ENCODE measurements at places on chromosomes 7 and 10.
A peak's percentile ranks its signal among the peaks of the same experiment; 100 is the strongest.

GRCh38 chr7:119392-120163, 72.8 kb upstream of the FAM20C start:
- no peak for DNase-seq

DNA sequence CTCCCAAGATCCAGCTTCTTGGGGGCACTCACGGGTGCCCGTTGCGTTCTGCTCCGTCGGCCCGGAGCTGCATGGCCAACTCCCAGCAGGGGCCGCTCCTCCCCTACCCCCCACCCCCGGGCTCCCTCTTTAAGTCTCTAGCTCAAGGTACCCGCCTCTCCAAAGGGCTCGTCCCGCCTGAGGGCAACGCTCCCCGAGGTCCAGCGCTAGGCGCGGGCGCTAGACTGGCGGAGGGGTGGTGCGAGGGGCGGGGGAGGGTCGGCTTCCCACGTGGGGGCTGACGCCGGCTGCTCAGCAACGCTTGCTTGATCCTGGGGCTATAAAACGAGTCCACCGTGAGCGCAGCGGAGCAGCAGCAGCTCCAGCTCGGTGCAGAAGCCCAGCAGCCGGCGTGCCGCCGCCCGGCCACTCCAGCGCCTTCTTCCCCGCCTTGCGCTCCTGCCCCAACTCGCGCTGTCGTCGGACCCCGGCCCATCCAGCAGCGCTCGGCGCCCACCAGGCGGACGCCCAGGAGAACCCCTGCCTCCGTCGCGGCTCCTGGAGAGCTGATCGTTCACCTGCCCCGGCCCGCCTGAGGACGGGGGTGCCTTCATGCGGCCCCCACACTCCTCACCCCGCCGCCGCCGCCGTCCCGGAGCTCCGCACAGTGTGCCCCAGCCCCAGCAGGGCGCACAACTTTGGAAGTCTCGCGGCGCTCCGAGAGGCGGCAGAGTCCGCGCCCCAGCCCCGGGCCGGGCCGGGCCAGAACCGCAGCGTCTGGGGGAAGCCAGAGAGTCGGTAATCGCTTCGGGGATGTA, at the start of gene ADRA2A:
Gene ADRA2A (plus strand): TSS at position 348 of the 797 bp plus-strand sequence. CDS start 968 bp downstream, outside the sequence.
- peak; percentile 55 for DNase-seq

DNA sequence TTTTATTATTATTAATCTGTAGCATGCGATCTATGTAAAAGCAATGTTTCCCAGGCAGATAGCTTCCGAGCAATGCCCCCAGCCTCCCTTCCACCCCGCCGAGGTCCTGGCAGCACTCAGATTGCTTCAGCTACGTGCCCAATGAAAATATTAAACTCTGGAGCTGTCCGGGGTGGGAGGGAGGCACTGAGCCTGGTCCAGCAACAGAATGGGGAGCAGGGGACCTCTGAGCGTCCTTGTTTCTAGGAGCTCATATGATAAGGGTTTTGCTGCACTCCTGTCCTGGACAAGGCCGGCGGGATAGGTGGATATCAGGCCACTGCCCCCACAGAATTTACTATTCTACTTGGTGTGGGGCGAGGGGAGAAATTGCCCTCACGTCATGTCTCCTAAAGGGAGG, 44.5 kb upstream of the CDK1 start:
- no peak for DNase-seq

DNA sequence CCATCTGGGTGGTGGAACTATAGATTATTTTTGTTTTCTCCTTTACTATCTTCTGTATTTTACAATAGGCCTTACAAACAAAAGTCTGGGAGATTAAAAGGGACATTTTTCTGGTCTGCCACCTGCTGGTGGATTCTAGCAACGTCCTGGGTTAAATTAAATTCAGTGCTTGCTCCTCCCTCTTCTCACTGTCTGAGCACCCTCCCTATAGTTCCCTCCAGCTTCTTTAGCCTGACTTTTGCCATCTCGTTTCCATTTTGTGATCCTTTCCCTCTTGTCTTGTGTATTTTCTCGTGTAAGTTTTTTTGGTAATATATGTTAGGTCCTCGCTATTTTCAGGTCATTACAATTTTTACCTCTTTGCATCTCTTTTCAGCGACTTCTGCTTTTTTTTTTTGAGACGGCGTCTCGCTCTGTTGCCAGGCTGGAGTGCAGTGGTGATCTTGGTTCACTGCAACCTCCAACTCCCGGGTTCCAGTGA, 16.1 kb downstream of the ANKRD16 start:
- peak; percentile 85 for DNase-seq

DNA sequence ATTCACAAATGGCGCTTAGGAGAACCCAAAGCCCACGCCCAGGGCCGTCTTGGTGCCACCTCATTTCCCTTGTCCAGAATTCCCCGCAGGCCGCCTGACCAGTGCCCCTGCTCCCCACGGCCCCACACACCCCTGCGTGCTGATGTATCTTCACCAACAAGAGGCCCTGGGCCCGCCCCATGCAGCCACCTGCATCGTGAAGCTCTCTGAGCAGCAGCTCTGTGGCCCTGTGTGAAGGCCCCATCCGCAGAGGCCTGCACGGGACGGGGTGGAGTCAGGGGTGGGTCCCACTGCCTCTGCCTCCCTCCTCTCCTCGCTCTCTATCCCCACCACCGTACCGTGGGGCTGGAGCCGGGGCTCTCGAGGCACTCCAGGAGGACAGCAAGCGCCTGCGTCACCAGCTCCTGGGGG, 14.7 kb downstream of the BRAT1 start:
- no peak for DNase-seq

GRCh38 chr10:100020886-100021253, 11.1 kb upstream of the DNMBP start:
- no peak for DNase-seq

- no peak for DNase-seq
Observed at GRCh38 chr10:89523274-89523673, 12.1 kb downstream of the SLC16A12 start.

- no peak for DNase-seq
Observed at GRCh38 chr7:130286881-130287280, 6.1 kb upstream of the CPA4 start.

- DNase-seq, result no peak
Observed at GRCh38 chr10:124242365-124242764, 149.0 kb upstream of the CHST15 start.

DNA sequence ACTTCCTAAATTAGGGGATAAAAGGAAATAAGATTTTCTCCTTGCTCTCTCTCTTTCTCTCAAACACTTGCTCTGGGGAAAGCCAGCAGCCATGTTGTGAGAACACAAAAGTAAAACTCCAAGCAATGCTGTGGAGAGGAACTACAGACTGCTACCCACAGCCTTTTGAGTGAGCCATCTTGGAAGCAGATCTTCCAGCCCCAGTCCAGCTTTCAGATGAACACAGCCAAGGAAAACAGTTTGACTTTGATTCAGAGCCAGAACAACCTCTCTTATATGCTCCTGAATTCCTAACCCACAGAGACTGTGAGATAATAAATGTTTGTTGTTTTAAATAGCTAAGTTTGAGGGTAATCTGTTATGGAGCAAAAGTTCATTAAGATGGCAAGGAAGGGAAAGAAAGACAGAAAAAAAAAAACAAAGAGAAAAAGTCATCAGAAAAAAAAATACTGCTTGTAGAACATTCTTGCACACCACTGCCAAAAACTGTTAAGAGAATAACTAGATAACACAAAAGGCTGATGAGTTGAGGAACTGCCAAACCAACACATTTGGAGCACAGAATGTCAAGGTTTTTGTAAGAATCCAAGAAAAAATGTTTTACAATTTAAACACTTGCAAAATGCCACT, 20.9 kb upstream of the PRKAR2B start:
- DNase-seq, result no peak

DNA sequence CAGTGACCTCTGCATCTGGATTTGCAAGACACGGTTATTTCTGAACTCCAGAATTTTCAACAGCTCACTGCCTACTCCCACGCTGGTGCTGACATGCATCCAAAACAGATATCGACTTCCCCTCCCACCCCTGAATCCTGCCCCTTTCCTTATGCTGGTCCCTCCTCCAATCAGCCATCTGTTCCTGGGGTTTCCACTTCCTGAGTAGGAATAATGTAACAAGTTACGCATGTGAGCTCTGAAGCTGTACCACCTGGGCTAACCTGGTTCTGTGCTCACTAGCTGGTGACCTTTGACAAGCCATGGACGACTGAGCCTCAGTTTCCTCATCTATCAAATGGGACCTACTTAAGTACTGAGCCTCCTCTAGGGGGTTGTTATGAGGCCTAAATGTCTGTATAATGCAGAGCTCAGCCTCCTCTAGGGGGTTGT, 1.7 kb upstream of the NCAPG2 start:
- no peak for DNase-seq

DNA sequence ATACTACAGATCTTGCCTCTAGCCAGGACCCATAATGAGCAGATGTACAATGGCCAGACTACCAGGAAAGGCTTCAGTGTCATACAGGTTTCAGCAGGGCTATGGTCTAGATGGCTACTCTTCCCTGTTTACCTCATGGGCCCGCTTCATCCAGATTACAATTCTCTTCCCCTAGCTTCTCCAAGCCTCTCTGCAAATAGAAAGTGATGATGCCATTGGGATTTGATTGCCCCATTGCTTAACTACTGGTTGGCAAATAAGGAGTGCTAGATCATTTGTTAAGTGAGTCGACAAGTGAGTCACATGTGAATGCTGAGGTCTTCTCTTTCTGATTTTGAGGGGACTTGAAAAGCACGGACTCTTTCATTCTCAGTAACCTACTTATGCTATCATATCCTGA, 361.5 kb upstream of the LRRTM3 start:
- no peak for DNase-seq

GRCh38 chr10:115992236-115992986, 280.6 kb downstream of the GFRA1 start:
- DNase-seq, result no peak

DNA sequence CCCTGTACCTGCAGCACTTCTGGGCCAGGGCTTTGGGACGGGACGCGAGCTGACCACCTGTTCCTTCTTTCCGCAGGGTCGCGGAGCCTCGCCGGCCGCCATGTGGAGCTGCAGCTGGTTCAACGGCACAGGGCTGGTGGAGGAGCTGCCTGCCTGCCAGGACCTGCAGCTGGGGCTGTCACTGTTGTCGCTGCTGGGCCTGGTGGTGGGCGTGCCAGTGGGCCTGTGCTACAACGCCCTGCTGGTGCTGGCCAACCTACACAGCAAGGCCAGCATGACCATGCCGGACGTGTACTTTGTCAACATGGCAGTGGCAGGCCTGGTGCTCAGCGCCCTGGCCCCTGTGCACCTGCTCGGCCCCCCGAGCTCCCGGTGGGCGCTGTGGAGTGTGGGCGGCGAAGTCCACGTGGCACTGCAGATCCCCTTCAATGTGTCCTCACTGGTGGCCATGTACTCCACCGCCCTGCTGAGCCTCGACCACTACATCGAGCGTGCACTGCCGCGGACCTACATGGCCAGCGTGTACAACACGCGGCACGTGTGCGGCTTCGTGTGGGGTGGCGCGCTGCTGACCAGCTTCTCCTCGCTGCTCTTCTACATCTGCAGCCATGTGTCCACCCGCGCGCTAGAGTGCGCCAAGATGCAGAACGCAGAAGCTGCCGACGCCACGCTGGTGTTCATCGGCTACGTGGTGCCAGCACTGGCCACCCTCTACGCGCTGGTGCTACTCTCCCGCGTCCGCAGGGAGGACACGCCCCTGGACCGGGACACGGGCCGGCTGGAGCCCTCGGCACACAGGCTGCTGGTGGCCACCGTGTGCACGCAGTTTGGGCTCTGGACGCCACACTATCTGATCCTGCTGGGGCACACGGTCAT, 13.3 kb downstream of the GPR146 start:
- no peak for DNase-seq

DNA sequence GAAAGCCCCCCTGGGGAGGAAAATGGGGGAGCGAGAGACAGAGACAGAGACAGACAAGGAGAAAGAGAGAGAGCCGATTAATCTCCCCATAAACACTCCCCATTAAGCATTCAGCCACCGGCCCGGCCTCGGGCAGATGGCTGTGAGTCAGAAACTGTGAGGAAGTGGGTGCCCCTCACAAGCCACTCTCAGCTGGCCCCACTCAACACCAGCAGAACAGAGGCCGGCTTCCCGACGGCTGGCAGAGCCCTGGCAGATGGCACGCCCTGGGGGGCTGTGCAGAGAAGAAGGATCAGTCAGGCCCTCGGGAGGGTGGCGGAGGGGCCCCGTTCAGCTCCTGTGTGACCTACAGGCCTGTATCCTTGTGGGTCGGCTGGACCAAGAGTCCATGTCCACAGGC, 41.2 kb downstream of the CAMK2B start:
- no peak for DNase-seq

DNA sequence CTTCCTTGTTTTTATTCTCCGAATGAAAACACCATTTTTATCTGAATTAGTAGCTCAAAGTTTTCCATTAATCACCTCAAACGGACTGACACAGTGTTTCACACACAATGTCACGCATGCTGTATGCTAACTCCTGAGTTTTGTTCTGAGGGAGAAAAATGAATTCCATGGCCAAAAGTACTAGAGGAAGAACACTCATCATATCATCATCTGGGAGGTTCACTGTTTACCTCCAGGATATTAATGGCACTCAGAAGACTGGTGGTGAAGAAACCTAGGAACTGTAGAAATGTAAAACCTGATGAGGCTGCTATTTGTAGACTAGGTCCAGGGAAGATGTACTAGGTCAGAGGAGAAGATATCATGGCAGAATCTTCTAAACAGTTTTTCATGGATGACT, 395.6 kb upstream of the ETV1 start:
- no peak for DNase-seq

DNA sequence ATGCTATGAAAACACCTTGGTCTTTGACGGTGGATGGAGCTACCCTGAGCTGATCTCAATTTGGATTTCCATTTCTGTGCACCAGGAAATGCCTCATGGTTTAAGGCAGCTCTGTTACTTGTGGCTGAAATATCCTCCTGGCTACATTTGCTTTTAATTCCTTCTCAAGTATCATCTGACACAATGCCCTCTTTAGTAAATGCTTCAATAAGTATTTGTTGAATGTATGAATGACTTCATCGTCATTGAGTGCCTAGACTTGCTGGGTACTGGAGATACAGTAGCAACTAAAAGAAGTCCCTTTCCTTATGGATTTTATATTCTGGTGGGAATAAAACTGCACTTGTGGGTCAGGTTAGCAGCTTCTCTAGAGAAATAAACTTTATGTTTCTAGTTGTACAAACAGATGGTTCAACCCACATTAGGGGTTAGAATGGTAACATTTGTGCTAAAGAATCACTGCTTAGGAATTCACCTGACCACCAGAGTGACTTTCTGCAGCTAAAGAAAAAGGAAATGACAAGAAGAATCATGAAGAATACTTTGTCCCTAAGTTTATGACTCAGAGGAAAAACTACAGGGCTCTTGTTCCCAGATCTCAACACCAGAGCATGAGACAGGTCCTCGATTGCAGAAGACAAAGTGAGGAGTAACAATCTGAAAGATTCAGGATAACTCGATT, 21.8 kb upstream of the SMNDC1 start:
- peak; percentile 32 for DNase-seq

DNA sequence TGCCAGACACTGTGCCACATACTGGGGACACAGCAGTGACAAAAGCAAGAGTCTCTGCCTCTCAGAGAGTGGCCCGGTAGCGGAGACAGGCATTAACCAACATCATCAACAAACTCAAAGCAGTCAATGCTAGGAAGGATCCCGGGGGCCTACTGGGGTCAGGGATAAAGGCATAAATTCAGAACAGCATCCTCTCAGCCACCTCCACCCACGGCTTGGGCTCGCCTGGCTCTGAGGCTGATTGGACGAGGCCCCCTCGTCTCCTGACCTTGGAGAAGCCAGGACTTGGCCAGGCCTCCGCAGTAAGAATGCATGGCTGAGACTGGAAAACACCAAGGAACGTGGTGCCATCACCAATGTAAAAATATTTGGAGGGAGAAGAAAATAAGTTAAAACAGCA, 102.1 kb downstream of the ARHGAP22 start:
- DNase-seq, result no peak
